ENCODE measurements at places on chromosomes 1 and 21. TPM values are rescaled to one million over a fixed set of nuclear protein-coding genes. Genes with fewer than 3 reads are reported as not detected.

Gene BTBD19
- 1.3 TPM for total RNA-seq

GRCh38 chr1:26789931-26790330 is 2.2 kb downstream of the PIGV start:
- DNase-seq: no peak

DNA sequence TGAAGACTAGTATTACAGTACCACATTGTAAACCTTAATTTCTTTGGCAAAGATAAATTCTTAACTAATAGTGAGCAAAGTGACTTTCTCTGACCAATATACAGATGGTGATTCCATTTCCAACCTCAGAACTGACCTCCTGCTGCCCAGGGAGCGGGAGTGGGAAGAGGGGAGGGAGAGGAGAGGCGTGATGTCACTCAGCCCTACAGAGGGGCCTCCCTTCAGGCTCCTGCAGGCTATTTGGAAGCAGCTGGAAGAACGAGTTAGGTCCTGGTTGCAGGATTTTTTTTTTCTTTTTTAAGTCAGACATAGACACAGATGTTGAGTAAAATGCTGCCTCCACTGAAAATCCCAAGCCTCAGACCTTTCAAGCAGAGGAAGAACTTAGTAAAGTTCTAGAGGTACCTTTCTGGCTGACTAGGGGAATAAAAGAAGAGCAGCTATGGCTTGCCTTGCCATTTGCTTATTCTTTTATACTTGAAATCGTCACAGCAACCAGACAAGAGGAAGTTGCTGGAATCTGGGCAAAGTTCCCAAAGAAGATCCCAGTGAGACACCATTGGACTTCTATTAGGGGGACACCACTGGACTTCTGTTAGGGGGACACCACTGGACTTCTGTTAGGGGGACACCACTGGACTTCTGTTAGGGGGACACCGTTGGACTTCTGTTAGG is 54.5 kb downstream of the EXO1 start:
- peak; percentile 28 for DNase-seq

Gene GPR157
- 17.4 TPM for total RNA-seq

Gene GOLT1A
- total RNA-seq: 0.33 TPM

Gene OR2AK2
- not detected for total RNA-seq

Gene RHEX
- total RNA-seq: 10.9 TPM

Gene FMN2
- 0.42 TPM for total RNA-seq

- no peak for DNase-seq
These were observed 368.6 kb upstream of the VAMP3 start for GRCh38 chr1:7402548-7402850.

Gene MAP3K21
- 1.8 TPM for total RNA-seq

GRCh38 chr1:18018366-18018765 is 89.2 kb upstream of the IGSF21 start:
- no peak for DNase-seq

DNA sequence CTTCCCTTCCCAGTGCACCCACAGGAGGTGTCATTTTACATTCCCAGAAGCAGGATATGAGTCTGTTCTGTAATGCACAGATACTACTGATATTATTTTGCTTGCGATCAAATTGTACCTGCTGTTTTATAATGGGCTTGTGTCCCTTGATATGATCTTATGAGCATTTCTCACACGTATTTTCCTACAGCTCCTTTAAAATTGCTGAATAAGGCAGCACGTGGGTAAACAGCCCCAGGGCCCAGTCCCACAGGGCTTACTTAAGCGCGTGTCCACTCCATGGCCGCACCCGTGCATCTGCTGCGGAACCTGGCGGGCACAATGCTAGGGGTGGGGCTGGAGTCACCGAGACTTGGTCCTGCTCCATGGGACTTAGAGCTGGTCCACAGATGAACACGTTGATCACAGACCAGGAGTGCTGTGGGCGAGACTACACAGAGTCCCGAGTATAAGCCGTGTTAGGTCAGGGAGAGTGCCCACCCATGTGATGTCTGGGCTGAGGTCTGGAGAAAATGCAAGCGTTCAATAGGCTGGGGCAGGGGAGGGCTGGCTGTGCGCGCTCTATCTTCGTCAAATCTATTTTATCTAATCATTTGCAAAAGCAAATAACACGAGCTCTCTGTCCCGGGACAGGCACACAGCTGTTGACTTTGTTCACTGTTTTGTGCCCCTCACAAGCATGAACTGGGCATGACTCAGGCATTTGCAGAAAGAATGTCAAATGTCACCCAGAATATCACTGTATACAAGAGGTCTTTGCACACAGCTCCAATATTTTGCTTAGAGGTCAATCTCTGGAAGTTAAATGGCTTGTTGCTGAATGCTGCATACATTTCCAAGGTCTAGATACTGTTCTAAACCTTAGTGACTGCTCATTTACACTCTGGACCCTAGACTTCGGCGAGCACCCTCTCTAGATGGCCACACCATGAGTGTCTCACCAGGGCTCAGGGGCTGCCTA is 119.3 kb downstream of the CRYAA start:
- DNase-seq: no peak

DNA sequence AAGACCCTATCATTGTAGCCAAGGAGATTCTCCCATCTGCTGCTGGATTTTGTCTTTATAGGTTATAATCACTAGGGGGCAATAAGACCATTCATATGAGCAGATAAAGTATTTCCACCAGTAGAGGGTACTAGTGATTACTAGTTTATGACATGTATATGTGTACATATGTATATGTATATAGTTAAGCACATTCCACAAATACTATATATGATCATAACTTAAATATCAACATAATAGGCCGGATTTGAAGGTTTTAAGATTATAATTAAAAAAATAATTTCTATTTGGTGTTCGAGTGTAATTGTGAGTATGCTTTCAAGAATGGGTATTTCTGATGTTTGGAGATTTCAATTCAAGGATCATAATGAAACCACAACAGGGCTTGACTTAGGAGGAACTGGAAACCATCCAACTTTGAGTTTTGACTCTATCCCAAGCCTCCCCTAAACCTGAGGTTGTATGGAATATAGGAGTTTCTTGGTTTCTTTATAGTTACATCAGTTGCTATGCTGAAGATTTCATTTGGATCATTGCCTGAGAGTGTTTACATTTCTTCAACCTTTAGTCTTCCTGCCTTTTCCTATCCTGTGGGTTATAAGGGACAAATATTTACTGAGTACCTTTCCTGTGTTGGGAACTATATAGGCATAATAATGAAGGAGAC is 16.9 kb downstream of the TCEANC2 start:
- peak; percentile 54 for DNase-seq

Data from cardiac muscle cell (in vitro differentiated cells and primary cell).